SJSA1 (cell line): ENCODE measurements at places on chromosomes 4 and X. TPM values are rescaled to one million over a fixed set of nuclear protein-coding genes. Genes with fewer than 3 reads are reported as not detected.

- H3K27ac ChIP-seq = no peak overlapping the region
- H3K4me1 ChIP-seq = no peaks in the 10 kb centered on the region
Observed at GRCh38 chr4:112966701-112967488, 82.6 kb upstream of the ANK2 start.

PABPC5 gene
- 0.61 and 1.4 TPM in 2 replicates for total RNA-seq

- no peak overlapping the region for H3K27ac ChIP-seq
- H3K27me3 ChIP-seq = no peaks in the 10 kb centered on the region
- H3K4me3 ChIP-seq = no peak overlapping the region
- H3K36me3 ChIP-seq = no peaks in the 10 kb centered on the region
Observed at GRCh38 chr4:79584352-79584751, 176.3 kb upstream of the GK2 start.

RTL5 gene
- 1.5 and 1.8 TPM in 2 replicates for total RNA-seq

DNAAF6 gene
- total RNA-seq = not detected in 2 replicates

GYG2 gene
- 13.0 and 19.0 TPM in 2 replicates for total RNA-seq

GRCh38 chr4:140637836-140638235 lies 69.1 kb upstream of the UCP1 start:
- no peak overlapping the region for H3K4me3 ChIP-seq
- no peaks in the 10 kb centered on the region for H3K36me3 ChIP-seq
- no peak overlapping the region for H3K27ac ChIP-seq
- H3K4me1 ChIP-seq = peaks cover 7% of the 10 kb centered on the region
- H3K27me3 ChIP-seq = no peaks in the 10 kb centered on the region

GRCh38 chr4:153127760-153128494 lies 76.3 kb upstream of the TRIM2 start:
- H3K36me3 ChIP-seq = no peaks in the 10 kb centered on the region
- H3K4me1 ChIP-seq = no peaks in the 10 kb centered on the region
- H3K27ac ChIP-seq = no peak overlapping the region
- no peaks in the 10 kb centered on the region for H3K27me3 ChIP-seq
- peak; percentile 84 for DNase-seq
- H3K4me3 ChIP-seq = no peak overlapping the region

- no peak for DNase-seq
- H3K4me3 ChIP-seq = no peak overlapping the region
- H3K27ac ChIP-seq = no peak overlapping the region
- H3K36me3 ChIP-seq = no peaks in the 10 kb centered on the region
Observed at GRCh38 chrX:46572340-46572936, 1.1 kb upstream of the CHST7 start.

- H3K27me3 ChIP-seq = no peaks in the 10 kb centered on the region
- no peak overlapping the region for H3K4me3 ChIP-seq
- H3K36me3 ChIP-seq = no peaks in the 10 kb centered on the region
- H3K27ac ChIP-seq = no peak overlapping the region
- no peaks in the 10 kb centered on the region for H3K4me1 ChIP-seq
- DNase-seq = no peak
Observed at GRCh38 chrX:7072856-7073255, 74.7 kb upstream of the STS start.

DNA sequence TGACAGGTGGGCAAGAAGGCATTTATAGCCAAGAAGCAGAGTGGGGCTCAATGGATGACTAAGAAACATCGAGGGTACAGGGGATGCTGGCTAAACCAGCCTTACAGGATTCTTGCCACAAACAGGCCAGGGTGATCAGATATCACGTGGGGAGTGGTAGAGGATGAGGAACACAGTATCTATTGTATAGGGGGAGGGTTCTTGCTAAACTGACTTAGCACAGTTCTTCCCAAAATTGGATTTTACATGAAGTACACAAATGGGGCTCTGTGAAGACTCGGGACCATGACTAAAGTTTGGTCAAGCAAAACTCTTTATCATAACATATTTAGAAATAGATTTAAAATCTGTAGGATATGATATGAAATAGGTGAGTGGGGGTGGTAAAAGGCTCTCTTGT lies 144.0 kb upstream of the ATOH1 start:
- no peaks in the 10 kb centered on the region for H3K36me3 ChIP-seq
- H3K27ac ChIP-seq = no peak overlapping the region
- H3K4me3 ChIP-seq = no peak overlapping the region
- DNase-seq = no peak

EGFL6 gene
- total RNA-seq = not detected in 2 replicates

DNA sequence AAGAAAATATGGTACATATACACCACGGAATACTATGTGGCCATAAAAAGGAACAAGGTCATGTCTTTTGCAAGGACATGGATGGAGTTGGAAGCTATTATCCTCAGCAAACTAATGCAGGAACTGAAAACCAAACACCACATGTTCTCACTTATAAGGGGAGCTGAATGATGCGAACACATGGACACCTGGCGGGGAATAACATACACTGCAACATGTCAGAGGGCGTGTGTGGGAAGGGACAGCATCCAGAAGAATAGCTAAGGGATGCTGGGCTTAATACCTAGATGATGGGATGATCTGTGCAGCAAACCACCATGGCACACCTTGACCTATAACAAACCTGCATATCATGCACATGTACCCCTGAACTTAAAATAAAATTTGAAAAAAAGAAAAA lies 19.5 kb upstream of the CNKSR2 start:
- H3K27ac ChIP-seq = no peak overlapping the region
- H3K36me3 ChIP-seq = no peaks in the 10 kb centered on the region
- H3K4me1 ChIP-seq = no peaks in the 10 kb centered on the region
- DNase-seq = no peak
- H3K4me3 ChIP-seq = no peak overlapping the region
- H3K27me3 ChIP-seq = no peaks in the 10 kb centered on the region

DNA sequence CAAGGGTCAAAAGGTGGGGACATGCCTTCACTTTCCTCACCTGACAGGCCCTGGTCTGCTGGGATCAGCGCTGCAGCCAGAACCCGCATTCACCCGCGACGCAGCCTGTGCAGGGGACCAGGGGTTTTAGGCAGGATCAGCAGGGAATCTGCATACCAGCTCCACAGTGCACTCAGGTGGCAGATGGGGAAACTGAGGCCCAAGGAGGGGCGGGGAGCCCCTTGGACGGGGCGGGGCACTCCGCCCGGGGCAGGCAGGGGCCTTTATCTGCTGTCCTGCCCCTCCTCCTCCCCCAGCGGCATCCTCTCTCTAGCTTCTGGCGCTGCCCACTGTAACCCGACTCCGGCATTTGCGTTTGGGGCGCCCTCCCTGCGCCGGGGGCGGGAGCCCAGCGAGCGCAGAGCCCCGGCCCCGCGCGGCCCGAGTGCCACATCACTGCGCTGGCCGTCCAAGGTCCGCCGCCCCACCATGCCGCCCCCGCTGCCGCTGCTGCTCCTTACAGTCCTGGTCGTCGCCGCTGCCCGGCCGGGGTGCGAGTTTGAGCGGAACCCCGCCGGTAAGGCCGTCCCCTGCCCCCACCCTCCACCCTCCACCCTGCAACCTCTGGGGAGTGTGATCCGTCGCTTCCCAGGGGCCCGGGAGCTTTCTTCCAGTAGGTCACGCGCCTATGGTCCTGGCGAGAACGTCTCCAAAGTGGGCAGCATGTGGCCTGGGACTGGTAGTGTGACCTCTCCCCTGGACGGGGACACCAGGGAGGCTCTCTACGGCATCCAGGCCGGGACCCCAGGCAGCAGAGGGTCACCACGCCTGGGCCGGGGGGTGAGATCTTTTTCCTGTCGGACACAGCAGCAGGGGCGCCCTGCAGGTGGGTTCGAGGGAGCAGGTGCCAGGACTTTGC lies at the start of gene CPZ:
Gene CPZ (plus strand): TSS at position 400 of the 898 bp plus-strand sequence. CDS start 69 bp downstream, at position 469.
- peak; percentile 56 for DNase-seq
- no peaks in the 10 kb centered on the region for H3K27me3 ChIP-seq
- peak within 1 kb of the TSS; percentile 90 for H3K27ac ChIP-seq
- H3K4me1 ChIP-seq = peaks cover 82% of the 10 kb centered on the region
- peak within 1 kb of the TSS; percentile 57 for H3K4me3 ChIP-seq

CXCL11 gene
- total RNA-seq = not detected in 2 replicates
